ENCODE measurements at places on chromosomes 13 and 19. TPM values are rescaled to one million over a fixed set of nuclear protein-coding genes. Genes with fewer than 3 reads are reported as not detected.

DNA sequence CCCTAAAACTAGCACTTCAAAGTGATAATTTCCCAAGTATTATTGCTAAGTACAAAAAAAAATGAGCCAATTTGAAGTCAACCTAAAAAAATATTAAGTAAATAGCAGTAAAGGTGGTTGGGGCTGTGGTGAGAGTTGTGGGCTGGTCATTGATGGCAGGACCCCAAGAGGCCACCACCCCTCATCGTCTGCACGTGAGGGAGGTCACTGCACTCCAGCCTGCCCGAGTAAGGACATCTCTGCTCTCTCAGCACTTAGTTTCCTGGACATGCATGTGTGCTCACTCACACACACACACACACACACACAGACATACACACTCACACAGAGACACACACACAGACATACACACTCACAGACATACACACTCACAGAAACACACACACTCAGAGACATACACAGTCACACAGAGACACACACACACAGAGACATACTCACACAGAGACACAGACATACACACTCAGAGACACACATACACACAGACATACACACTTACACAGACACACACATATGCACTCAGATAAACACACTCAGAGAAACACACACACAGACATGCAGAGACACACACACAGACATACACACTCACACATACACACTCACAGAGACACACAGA, 127.2 kb upstream of the SOX1 start:
- DNase-seq, result no peak

DNA sequence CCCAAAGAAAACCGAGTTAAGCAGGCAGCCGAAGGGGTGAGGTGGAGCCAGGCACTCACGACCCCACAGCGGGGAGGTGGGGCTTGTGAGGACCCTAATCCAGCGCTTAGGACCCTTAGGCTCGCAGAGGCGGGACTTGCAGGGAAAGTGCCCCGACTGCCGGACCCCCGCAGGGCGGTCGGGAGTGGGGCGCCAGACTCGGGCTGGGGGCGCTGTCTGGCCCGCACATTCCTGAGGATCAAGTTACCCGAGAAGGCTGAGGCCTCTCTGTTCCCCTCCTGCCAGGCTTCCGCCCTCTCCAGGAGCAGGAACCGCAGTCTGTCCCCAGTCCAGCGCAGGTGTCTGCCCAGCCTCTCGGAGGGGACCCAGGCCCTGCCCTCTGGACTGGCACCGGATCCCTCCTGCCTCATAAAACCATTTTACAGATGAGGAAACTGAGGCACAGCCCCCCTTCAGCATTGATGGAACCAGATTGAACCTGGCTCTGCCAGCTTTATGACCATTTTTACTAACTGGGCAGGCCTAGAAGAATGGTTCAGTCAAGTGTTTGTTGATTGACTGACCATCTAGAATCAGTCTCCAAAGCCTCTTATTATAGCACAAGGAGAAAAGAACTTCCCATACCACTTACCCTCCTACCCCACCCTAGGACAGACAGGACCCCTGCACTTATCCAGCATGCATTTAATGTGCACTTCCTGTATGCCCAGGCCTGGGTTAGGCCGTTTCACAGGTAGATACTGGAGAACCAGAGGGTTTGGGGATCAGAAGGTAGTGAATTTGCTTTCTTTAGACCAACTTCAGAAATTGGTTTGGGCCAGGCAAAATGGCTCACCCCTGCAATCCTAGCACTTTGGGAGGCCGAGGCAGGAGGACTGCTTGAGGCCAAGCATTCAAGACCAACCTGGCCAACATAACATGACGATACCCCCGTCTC, 6.7 kb upstream of the JUND start:
- peak; percentile 61 for DNase-seq

- DNase-seq, result no peak
Observed at GRCh38 chr19:30222992-30223865, 149.0 kb upstream of the ZNF536 start.

DNA sequence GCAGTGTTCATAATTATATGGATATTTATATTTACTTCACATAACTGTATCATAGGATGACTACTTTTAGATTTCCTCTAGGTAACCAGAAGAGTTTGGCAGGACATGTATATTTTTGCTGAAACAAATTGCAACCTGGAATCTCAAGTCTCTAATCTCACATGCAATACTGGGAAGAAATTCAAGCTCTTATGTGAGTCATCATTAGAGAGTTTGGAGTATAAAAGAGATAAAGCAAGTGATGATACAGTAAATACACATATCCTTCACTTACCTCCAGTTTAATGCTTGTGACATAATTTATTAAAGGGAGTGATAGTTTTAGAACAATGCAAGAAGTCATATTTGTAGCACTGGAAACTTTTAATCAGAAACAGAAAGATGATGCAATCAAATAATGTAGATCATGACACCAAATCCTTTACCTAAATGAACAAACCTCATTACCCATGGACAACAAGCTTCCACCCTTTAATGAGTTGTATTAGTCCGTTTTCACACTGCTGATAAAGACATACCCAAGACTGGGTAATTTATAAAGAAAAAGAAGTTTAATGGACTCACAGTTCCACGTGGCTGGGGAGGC, 15.8 kb upstream of the OR7A17 start:
- no peak for DNase-seq

The ZNF547 gene
- 1.6 TPM for total RNA-seq

DNA sequence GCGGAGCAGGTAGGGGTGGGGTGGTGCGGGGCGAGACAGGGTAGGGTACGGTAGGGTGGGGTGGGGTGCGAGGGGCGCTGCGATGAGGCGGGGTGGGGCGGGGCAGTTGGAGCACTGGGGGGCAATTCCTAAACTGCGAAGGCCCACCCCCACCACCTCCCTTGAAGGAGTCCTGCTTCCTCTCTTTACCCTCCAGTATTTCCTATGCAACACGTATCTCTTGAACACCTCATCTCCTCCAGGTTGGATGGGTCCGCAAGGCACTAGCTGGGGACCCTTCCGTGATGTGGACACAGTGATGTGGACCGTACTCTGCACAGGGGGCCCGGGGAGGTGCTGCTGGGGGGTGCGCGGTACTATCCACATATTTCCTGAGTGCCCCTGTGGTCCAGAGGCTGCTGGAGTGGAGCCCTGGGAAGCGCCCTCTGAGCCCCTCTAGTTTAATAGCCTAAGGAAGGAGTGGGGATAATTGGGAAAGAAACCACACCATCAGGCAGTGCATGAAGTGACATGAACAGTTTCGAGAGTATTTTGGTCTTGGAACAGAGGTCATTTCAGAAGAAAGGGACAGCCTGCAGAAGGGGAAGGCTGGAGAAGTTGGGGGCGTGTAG, 1.1 kb downstream of the IL17D start:
- no peak for DNase-seq

The UHRF1 gene
- 161 TPM for total RNA-seq

DNA sequence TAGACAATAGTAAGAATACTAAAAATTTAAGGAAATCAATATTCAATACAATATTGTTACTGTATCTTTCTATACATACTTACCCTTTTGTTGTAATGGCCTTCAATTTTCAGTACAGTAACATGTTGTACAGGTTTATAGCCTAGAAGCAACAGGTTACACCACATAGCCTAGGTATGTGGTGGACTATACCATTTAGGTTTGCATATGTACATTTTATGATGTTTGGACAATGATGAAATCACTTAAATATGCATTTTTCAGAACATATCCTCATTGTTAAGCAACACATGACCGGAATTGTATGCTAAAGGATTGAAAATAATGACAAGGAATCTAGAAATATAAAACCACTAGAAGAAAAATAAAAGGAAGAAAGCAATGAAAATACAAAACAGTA, 611.4 kb downstream of the DACH1 start:
- DNase-seq, result no peak

- no peak for DNase-seq
Observed at GRCh38 chr19:10670876-10671804, 17.0 kb downstream of the ILF3 start.

DNA sequence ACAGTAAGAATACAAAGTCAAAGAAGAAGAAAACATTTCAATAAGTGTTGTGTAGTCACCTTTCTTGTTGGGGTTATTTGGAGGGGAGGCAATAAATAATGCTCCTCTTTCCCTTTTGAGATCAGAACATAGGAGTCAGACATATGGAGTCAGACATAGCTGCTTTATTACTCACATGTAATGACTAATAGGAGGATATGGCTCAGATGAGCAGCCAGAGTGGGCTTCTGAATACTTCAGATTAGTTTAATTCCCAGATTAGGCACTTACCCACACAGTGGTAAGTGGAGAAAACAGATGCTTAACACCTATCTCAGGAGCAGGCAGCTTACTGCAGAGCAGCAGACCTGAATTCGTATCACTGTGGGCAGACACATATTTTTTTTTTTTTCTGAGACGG, 31.7 kb upstream of the C1QTNF9B start:
- no peak for DNase-seq

The HPN gene
- not detected for total RNA-seq

The ZNF626 gene
- 1.7 TPM for total RNA-seq

DNA sequence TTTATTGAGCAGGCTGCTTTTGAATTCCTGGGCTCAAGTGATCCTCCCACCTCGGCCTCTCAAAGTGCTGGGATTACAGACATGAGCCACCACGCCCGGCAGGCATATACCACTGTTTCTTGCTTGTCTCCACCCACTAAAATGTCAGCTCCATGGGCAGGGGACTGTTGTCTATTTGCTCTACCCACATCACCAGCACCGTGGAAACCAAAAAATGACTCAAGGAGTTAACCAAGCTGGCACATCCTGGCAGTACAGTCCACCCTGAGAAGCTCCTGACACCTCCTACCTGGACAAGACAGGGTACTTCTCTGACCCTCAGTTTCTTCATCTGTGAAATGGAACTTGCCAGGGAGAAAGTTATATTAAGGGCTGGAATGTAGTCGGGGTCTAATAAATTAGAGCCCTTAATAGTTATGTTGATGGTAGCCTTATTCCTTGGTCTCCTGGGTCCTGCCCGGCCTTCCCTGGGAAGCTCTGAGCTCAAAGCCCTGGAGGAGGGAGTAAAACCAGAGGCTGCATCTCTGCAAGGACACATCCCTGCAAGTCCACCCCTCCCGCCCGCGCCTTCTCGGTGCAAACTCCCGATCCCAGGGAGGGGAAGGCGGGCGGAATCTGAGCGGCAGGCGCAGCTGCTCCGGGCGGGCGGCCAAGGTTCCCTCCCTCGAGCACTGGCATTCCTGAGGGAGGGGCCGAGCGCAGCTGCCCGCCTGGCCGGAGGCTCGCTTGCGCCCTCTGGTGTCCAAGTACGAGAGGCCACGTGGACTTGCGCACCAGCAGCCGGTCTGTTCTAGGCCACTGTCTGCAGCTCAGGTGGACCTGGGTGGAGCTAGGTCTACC, 14.1 kb downstream of the RDH8 start:
- DNase-seq, result peak; percentile 93

DNA sequence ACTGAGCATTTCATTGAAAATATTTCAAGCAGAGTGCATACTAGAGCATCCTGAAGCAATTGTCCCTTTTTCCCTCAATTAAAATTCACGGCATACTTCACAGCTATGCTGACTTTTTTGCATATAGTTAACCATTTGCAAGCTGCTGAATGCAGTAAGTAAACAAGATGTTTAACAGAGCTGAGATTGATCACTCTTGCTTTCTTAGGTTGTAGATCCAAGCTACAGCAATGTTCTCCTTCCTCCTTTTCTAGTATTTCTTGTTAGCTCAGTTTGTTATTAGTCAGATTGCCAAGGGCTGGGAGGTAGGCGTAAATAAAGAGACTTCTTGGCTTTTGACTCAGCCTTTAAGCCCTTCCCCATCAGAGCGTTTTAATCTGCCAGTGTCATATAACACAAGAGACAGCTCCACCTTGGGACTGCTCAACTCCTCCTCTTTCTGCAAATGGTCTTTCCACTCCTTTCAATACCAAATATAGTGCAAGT, at the start of gene SLITRK6:
Gene SLITRK6 (minus strand): TSS at position 323 of the 486 bp plus-strand sequence. CDS start 2,911 bp downstream, outside the sequence.
- DNase-seq, result no peak

- no peak for DNase-seq
Observed at GRCh38 chr13:105915146-105915850, 620.2 kb downstream of the EFNB2 start.

DNA sequence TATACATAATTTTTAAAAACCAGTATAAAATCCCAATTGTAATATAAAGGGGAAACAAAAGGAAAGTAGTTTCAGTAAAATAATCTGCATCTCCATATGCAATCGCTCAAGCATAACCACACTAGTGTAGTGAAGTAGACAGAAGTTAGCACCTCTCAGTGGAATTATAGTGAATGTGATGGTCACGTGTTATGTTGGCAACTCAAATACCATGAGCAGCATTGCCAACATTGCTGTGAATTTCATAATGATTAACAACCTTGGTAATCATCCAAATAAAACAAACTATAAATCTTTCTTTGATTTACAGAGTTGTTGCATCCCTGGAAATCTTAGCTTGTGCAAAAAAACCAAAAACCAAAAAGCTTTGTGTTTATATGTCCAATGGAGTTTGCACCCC, 77.3 kb upstream of the SIAH3 start:
- no peak for DNase-seq

GRCh38 chr13:34730961-34731360, 211.1 kb upstream of the NBEA start:
- no peak for DNase-seq

DNA sequence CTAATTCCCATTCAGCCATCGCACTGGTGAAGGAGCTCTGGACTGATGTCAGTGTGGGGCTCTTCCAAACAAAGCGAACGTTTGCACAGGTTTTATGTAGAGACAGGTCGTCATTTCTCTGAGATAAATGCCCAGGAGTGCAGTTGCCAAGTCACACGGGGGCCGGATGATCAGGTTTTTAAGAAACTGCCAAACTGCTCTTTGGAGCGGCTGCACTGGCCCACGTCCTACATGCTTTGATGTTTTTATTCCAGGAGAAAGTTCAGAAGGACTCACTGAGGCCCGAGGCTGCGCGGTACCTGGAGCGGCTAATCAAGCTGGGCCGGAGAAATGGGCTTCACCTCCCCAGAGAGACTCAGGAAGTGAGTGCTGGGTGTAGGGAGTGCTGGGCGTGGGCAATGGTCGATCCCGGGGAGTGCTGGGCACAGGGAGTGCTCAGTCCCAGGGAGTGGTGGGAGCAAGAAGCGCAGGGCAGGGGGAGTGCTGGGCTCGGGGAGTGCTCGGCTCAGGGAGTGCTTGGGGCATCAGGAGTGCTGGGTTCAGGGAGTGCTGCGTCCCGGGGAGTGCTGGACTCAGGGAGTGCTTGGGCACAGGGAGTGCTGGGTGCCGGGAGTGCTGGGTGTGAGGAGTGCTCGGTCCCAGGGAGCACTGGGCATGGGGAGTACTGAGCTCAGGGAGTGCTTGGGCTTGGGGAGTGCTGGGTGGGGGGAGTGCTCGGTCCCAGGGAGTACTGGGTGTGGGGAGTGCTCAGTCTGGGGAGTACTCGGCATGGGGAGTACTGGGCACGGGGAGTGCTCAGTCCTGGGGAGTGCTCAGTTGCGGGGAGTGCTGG, 10.7 kb downstream of the THOP1 start:
- DNase-seq, result no peak

GRCh38 chr13:29676535-29676934, 81.0 kb upstream of the SLC7A1 start:
- no peak for DNase-seq

GRCh38 chr19:47036097-47036651, 12.2 kb downstream of the TMEM160 start:
- no peak for DNase-seq

The CEACAM4 gene
- total RNA-seq, result not detected

GRCh38 chr13:20337884-20338551, 105.9 kb upstream of the GJB6 start:
- DNase-seq, result no peak

Data from activated CD4-positive, alpha-beta T cell treated with anti-CD3 and anti-CD28 coated beads, Interleukin-2, amount 10 ng/mL, durations not matched to agents 24 days and 14 days (primary cell).